ENCODE measurements at places on chromosomes 1 and 21.

- peak; percentile 11 for DNase-seq
Observed at GRCh38 chr1:66623812-66624211, 89.9 kb downstream of the SGIP1 start.

DNA sequence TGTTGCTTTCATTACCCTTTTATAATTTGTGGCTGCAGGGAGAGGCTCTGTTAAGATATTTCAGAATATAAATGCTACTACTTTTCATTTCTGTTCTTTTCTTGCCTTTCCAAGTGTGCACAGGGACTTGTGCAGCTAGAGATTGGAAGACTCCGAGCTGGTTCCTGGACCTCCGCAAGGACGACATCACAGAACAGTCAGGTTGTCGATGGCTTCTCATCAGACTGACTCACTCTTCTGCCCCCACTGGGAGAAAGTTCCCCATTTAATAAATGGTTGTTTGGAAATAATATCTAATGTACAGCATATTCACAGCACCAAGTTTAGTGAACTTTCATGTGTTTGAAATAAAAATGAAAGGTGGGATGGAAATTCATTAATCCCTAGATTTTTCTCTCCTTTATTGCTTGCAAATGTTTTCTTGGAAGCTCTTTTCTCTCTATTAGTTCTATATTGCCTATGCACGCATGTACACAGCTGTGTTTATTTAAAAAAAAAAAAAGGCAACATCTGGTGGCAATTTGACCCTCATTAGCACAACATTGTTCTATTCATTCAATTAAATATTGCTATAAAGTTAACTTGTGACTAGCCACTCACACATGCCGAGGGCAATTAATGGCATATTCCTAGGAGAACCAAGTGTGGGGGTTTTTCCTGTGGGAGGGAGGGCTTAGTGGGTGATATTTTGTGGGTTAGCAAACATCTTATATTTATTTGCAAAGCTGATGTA is 77.5 kb upstream of the L1TD1 start:
- DNase-seq = no peak

DNA sequence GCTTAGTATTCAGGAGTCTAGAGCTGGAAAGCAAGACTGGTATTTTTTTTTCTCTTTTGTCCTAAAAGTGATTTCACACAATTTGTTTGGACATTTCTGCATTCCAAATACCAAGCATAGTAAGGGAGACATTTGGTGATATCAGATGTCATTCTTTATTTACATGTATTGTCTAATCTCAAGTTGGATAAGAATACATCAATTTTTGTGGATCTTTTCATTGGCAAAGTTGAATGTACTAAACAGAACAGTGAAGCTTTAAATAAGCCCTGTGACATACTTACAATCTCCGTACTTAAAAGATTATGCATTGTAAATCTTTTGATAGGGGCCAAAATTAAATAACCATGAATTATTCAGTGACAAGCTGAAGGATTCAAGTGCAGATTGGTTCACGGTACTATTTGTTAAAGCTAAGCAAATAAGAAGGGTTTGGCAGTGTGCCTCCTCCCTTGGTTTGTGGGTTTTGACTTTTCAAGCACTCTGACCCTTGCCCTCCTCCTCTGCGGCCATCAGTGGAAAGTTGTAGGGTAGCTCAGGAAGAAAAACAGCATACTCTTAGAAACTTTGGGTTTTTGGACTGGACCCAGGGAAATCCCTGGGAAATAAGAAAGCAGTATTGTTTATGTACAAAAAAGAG is 663.7 kb downstream of the ADGRL2 start:
- DNase-seq = no peak

DNA sequence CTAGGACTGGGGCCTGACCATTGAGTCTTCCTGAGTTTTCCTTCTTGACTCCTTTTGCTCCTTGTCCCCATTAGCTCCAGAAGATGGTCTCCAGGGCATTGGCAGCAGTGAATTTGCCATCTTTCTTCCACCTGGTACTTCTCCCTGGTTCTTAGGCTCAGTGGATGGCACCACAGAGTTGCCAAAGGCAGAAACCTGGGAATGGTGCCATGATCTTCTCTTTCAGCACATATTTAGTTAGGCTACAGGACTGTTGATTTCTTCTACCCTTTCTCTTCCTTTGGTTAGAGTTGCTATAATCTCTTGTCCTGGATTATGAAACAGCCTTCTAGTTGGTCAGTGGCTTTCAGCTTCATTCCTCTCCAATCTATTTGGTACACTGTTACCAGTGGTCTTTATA is 6.2 kb downstream of the ZBTB40 start:
- no peak for DNase-seq

DNA sequence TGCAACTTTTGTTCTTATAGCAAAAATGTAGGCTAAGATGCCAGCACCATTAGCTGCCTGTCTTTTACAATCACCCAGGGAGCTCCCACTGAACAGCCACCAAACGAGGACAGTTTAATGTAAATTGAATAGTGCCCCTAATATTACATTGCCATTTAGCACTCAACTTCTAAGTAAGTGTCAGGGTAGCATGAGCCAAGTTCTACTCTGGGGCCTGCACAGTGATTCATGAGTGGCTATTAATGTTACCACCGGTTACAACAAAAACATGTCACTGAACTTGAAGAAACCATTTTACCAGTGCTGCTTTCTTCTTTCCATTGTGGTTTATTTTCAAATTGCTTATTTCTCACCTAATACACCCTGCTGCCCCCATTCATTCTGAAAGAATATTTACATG is 295.6 kb upstream of the RRP15 start:
- DNase-seq = no peak
